Activated naive CD8-positive, alpha-beta T cell treated with anti-CD3 and anti-CD28 coated beads, Interleukin-2, amount 50 U/mL, for 24 hours (primary cell): ENCODE measurements at places on chromosomes 16 and 17.

- peak; percentile 85 for DNase-seq
Observed at GRCh38 chr17:76072148-76072858, at the start of gene SRP68. Gene SRP68, minus strand, starts transcription at chr17:76072517. Its CDS starts 26 bp downstream, at chr17:76072491.

GRCh38 chr16:87608400-87608985 is 6.2 kb downstream of the JPH3 start:
- DNase-seq: peak; percentile 44

DNA sequence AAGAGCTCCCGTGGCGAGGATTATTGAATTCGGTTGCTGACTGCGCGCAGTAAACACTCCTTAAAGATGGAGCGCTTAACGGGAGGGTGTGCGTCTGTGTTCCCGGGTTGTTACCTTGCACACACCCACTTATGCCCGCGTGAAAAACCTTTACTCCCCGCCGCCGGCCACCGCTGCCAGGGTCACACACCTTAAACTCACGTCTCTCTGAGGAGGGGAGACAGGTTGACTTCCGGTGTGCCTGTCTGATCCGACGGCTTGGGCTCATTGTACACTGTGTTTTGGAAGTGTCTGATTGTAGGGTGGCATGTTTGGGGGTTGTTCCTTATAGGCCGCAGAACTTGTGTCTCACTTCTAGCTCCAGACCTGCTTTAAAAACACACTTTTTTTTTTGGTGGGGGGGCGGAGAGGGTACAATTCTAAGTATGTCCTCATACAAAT is 66.8 kb downstream of the KPNA2 start:
- peak; percentile 40 for DNase-seq

GRCh38 chr16:48136547-48137360 is 19.0 kb downstream of the ABCC12 start:
- DNase-seq: no peak

DNA sequence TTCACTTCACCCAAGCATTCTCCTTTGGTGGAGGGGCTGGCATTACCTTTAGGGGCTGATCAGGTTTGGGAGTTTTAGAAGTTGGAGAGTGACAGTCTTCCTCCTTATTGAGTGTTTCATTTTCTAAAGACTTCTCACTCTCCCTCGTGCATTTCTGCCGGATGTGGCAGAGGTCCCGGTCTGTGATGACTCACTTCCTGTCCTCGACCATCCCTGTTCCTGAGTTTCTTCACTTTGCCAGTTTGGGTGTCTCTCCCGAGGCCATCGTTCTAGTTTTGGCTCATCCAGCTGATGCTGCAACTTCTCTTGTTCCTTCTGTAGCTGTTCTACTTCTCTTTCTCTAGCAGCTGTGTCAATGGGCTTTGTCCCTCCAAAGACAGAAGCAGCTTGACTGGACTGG is 104.3 kb downstream of the PHKB start:
- DNase-seq: no peak

- DNase-seq: no peak
Observed at GRCh38 chr17:18968945-18969887, 17.3 kb downstream of the SLC5A10 start.

- DNase-seq: no peak
Observed at GRCh38 chr17:40298726-40299125, 10.3 kb upstream of the RARA start.

DNA sequence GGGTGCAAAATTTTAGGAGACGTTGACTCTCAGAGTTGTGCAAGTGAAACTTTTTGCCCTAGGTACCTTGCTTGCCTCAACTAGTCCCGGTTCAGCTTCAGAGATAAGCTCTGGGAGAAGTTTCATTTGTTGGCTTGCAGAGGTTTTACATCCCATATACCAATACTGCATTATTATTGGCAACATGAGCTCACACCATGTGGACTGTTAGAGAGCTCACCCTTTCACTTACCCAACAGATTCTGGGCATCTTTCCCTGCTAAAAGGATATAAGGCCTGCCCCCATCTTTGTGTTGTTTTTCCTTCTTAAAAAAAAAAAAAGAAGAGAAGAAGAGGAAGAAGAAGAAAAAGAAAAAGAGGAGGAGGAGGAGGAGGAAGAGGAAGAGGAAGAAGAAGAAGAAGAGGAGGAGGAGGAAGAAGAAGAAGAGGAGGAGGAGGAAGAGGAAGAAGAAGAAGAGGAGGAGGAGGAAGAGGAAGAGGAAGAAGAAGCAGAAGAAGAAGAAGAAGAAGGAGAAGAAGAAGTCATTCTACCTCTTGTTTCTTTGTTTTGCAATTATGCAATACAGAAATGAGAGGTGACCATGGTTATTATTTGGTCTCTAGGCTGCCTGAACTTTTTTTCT is 292.6 kb upstream of the IRX3 start:
- no peak for DNase-seq

GRCh38 chr16:27241658-27242057 is 26.9 kb downstream of the NSMCE1 start:
- DNase-seq: no peak

GRCh38 chr17:16814439-16814838 is 124.4 kb downstream of the CCDC144A start:
- DNase-seq: no peak

DNA sequence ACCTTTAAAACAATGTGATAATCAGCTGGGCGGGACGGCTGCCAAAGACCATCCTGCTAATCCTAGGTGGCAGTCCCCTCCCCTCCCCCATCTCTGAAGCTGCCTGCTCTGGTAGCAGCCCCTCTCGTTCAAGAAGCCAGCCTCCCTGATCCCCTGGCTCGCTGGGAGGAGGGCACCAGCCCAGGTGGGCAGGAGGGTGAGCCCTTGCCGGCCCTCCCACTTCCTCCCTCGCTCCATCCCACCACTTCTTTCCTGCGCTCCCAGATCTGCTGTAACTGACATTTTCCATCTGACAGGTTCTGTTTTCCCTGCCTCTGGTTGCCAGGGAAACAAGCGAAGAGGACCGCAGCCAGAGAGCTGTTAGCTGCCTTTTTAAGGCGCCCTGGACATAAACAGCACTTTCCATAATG is 155.7 kb upstream of the TNRC6C start:
- no peak for DNase-seq

GRCh38 chr16:75293772-75294171 is 42.3 kb upstream of the BCAR1 start:
- no peak for DNase-seq

DNA sequence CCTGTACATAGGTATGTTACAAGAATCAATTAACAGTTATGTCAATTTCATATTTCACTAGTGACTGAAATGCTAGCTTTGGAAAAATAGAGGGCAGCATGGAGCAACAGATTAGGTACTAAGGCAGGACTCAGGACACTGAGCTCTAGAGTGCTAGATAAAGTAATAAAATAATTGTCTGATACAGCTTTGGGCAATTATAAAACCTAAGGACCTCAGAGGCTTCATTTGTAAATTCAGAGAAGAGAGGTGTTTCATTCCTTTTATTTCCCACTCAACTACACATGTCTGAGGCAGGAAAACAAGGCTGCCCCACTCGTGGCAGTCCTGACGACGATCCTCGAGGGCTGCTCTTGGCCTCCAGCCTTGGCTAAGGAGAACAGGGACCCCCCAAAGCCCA is 81.5 kb downstream of the CA4 start:
- DNase-seq: no peak

DNA sequence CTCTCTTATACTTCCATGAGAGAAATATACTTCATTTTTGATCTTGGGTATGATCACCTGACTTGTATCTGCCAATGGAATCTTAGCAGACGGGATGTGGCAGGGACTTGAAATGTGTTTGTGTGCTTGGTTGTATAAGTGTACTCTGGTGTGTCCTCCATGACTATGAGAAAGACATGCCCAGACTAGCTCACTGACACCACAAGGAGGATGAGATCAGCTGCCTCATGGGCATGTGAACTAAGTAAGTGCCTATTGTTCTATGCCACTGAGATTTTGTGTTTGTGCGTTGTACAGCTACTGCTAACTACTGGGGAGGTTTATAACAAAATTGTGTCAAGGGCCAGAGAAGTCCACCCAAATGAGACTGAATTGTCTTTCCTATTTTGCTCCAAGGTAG is 402.2 kb upstream of the SALL1 start:
- no peak for DNase-seq

DNA sequence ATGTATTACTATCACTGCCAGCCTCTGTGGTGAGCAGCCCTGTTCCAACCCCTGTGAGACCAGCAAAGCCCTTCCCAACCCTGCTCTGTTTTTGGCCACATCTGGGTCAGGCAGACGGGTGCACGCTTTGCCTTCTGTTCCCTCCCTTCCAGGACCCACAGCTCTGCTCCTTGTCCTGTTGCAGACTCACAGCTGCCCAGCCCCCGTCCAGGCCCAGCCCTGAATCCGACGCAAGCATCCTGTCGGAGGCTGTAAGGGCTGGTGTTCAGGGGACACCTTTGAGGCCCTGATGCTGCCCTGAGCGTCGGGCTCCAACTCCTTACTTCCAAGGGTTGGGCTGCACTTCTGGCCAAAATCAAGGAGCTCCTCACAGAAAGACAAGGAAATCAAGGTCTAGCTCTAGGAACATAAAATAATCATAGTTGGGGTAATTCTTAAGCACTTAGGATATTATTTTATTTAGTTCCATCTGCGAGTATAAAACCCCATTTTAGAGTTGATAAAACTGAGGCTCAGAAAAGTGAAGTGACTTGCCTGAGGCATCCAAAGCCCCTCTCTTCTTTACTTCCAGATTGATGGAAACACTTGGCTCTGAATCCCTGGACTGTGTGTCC is 14.3 kb upstream of the SRCIN1 start:
- DNase-seq: no peak

GRCh38 chr16:22139008-22139407 is 23.3 kb upstream of the SDR42E2 start:
- DNase-seq: no peak

GRCh38 chr17:42675348-42675964 is 1.3 kb downstream of the PLEKHH3 start:
- DNase-seq: no peak

- no peak for DNase-seq
Observed at GRCh38 chr17:39551879-39552278, 55.8 kb downstream of the NEUROD2 start.

DNA sequence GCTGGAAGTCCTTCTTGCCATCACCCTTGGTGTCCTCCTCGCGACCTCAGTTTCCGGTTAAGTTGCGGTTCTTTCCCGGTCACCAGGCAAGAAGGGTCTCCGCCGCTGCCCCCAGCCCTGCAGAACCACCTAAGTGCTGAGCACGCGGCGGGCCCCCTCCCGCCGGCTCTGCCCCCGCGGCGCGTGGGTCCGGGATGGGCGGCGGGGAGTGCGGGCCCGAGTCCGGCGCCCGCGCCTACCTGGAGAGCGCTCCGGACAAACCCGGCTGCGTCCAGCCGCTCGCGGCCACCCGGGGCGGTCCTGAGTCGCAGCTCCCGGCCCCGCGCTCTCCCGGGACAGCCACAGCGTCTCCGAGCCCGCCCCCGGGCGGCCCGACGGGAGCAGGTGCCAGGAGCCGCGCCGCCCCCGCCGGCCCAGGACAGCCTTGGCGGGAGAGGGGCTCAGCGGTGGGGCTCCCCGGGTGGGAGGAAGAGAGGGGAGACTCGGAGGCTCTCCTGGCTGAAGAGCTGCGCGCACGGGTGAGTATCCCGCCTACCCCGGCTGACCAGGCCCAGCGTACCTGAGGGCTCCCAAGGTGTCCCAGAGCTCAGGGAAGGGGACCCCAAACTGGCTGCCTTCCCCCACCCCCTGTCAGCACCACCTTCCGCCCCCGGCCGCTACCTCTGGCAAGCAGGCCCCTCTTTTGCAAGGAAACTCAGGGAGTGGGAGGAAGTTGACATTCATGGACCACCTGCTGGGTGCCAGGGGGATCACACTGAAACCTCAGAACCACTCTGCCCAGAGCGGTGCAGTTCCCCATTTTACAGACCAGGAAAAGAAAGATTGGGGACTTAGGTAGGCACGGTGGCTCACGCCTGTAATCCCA is 22.2 kb upstream of the C17orf113 start:
- DNase-seq: peak; percentile 15

GRCh38 chr17:21460358-21460757 is 84.2 kb downstream of the KCNJ12 start:
- no peak for DNase-seq

GRCh38 chr17:77366558-77367245 is 225.9 kb downstream of the SEC14L1 start:
- no peak for DNase-seq

DNA sequence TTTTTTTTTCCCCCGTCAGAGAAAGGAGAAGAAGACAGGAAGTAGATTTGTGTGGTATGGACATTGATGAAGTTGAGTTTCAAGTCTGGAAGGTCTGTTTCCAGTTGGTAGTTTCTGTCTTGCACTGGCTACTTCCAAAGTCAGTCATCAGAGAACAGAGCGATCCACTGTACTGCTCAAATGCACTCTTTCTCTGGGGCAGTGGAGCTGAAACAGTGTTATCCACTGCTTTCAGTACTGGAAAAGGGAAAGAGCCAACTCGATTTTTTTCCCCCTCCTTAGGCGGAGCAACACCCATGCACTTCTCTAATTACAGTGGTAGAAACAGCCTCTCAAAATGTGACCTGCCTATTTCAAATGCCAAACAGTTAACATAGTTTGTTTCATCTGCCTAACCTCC is 7.4 kb downstream of the PRKCA start:
- no peak for DNase-seq

GRCh38 chr16:57609541-57610401 is 18.7 kb upstream of the ADGRG1 start:
- peak; percentile 79 for DNase-seq

GRCh38 chr17:66677201-66677981 is 157.5 kb upstream of the CACNG5 start:
- no peak for DNase-seq

GRCh38 chr17:30920683-30921543 is 832 bp upstream of the ADAP2 start:
- DNase-seq: no peak

- no peak for DNase-seq
Observed at GRCh38 chr16:20873331-20873730, 26.8 kb downstream of the DCUN1D3 start.

DNA sequence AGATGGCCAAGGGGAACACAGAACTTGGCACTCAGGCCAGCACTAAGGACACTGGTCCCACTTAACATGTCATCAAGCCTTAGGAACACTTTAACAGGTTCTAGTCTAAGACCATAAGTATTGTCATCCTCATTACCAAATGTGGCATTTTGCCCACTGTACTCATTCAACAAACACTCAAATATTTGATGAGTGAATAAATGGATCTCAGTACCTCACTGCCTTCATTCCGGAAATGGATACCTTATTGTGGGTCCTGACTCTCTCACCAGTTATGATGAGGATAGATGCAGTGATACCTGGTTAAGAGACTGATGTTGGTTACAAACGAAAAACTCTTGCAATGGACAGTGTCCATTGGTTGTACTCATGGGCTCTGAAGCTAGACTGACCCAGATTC is 455.2 kb upstream of the DYNLRB2 start:
- DNase-seq: no peak

- DNase-seq: peak; percentile 67
Observed at GRCh38 chr16:89324056-89325010, 106.8 kb downstream of the ZNF778 start.

GRCh38 chr16:88754109-88754911 is 30.7 kb downstream of the PIEZO1 start:
- no peak for DNase-seq

DNA sequence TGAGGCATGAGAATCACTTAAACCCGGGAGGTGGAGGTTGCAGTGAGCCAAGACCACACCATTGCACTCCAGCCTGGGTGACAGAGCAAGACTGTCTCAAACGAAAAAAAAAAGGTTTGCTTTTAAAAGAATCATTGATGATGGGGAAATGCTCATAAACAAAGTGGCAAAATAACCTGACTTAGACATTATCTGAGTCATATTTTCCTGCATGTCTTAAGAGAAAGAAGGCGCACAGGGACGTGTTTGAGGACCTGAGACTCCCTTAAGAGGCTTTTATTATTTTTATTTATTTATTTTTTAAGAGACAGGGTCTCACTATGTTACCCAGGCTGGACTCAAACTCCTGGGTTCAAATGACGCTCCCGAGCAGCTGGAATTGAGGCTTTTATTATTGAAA is 5.7 kb upstream of the PRPSAP1 start:
- DNase-seq: no peak

GRCh38 chr16:2719328-2720063 is 528 bp downstream of the PRSS27 start:
- no peak for DNase-seq
